CD4-positive, alpha-beta T cell treated with Interleukin-1 beta for 1 hour (primary cell): ENCODE measurements at places on chromosomes 16 and 17.

DNA sequence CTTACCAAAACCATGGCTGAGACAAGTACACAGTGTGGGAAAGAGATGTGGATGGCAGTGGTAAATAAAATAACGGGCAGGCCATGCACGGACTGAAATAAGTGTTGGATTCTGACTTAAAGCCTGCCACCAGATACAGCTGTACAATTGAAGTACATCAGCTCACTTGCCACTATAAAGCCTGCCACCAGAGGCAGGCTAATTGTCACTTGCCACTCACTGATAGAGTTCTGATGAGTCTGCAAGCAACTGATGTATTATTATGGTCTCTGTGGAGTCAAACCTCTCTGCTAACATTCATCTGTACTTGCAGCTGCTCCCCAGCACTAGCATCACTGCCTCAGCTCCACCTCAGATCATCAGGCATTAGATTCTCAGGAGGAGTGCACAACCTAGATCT, 93.0 kb downstream of the CYTH1 start:
- DNase-seq, result no peak

DNA sequence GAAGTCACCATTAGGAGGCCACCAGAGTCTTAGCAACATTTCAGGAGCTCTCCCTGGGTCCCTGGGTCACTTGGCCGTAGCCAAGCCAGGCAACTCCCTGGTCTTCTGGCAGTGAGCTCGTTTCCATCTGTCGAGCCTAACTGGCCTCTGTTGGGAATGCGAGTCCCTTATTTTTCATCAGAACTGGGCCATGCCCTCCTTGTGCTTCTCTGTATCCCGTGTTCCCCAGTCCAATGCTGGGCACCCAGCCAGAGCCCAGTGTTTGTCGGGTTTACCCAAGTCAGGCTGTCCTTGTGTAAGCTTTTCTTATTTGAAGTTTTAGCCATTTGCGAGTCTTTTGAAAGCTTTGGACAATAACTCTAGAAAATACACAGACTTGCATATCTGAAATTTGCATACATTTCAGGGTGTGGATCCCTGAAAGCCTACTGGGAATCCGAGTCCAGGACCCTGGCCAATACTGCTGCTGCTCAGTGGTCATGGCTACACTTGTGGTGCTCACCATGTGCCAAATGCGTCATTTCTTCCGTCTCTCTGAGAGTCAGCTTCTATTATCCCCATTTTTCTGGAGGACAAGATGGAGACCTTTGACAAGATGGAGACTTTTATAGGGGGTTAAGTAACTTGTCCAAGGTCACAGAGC, 81.6 kb upstream of the LGALS9 start:
- DNase-seq, result no peak

DNA sequence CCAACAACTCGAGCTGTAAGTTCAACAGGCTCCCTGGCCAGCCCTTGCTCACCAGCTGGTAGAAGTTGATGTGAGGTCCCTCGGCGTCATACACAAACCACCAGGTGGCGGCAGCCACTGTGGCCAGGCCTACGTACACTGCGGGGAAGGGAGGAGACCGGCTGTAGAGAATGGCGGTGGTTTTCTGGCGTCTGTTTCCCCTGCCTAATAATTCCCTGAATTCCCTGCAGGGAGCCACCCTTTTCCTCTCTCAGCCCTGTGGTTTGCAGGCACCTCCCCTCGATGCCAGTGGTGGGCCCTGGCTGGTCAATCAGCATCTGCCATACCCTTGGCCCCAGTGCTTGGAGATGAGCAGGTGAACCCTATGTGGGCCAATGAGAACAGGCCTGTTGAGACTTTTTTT, 18.9 kb upstream of the P2RX1 start:
- DNase-seq, result peak; percentile 62

- DNase-seq, result peak; percentile 61
Observed at GRCh38 chr16:19167710-19168370, at the start of gene SYT17. Gene SYT17 (plus strand): TSS chr16:19168240. CDS start chr16:19168647, 407 bp downstream.

DNA sequence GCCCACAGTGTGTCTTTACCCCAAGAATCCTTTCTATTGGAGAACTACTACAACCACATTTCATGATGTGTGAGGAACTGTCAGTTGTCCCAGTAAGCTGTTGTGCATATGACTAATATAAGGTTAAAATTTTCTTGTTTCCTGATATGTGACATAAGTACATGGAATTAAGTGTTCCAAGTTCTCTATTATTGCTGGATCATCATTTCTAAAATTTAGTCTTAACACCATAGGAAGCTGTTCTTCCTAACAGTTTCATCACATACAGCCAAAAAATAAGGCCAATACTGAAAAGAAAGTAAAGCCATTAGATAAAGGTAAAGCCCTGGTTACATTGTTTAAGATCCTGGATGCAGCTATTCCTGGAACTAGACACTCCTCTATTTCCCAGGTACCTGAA, 620.9 kb upstream of the CDH8 start:
- no peak for DNase-seq

DNA sequence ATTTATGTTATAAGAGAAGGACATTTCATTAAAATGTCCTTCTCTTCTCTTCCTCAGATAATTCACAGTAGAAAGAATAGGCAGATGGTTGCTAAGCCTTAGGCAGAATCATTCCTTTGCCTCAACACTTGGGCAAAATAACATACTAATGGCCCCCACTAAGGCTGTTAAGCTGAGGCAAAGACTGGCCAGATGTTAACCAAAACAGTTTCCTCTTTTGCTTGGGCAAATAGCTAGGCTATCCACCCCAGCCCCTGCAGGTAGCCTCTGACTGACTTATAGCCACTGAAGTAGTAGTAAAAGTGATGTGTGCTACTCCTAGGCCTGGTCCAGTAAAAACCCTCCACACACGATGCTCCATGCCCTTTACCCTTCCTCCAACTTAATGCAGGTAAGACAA, 55.2 kb downstream of the SPAG9 start:
- no peak for DNase-seq

DNA sequence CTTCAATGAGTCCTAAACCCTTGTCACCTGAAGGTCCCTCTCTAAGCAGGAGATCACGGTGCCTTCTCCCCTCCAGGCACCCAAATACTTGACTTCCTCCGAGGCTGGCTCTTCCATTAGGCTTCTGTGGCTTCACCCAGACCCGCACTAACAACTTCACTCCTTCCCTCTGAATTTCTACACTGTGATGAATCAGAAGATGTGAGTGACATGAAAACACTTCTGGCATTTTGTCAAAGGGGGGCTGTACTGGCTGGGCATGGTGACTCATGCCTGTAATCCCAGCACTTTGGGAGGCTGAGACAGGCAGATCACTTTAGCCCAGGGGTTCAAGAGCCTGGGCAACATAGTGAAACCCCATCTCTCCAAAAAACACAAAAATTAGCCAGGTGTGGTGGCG, 72.6 kb upstream of the CNEP1R1 start:
- DNase-seq, result no peak
